ENCODE measurements at places on chromosomes 11 and 22.

DNA sequence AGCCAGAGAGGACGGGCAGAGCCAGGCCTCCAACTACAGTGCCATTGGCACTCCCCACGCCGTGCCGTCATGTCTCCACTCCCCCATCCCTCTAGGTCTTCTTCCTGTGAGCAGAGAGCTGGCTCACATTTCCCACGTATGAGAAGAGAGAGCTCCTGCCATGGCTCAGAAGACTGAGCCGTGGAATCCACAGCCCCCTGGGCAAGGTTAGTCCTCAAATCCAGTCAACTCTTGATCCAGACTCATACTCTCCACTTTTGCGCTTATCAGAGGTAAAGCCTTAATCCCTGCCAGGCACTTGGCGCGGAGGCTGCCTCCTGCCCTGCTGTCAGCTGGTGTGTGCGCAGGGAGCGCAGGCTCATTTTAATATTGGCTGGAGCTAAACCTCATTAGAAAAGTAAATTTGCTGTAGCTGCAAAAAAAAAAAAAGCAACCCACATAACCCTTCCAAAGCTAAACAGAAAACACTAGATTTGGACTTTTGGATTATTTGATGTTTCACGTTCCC lies 4.7 kb downstream of the B3GAT1 start:
- DNase-seq: no peak

GRCh38 chr22:48923165-48923865 lies 904.4 kb downstream of the BRD1 start:
- no peak for DNase-seq

- DNase-seq: peak; percentile 24
These were observed 698 bp downstream of the PAK1 start for GRCh38 chr11:77472991-77473800.

GRCh38 chr11:120815319-120816100 lies 208.4 kb upstream of the TBCEL start:
- DNase-seq: no peak

DNA sequence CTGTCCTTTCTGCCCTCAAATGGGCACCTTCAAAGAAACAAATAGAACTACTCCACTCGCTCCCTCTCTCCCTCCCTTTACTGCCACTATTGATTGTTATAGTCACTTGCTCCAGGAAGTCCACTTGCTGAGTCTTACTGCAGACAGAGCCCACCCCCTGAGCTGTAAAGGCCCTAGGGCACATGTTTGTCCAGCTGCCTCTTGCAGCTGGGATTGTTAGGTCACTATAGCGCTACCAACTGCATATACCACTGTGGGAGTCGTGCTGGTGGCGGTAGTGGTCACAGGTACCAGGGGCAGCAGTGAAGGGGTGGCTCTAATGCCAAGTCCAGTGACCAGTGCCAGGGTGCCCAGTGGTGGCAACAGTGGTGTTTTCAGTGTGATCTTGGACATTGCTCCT lies 4.4 kb upstream of the SREBF2 start:
- no peak for DNase-seq

DNA sequence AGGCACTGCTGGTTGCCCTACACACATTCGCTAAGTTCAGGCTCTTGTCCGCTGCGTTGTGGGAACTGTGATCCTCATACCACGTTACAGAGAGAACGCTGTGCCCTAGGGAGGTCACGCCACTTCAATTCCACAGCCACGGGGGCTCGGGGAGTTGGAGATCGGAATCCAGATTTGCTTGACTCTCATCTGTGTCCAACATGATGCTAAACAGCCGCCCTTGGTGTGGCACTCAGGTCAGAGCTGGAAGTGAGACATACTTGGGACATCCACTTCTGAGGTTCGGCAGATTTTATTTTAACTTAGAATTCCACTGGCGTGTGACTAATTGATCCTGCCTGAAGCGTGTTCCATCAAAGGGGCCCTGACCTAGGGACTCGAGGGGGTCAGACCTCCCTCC lies 41.7 kb downstream of the RIBC2 start:
- DNase-seq: no peak

- no peak for DNase-seq
These were observed 3.7 kb upstream of the PGGHG start for GRCh38 chr11:285021-285893.

- no peak for DNase-seq
These were observed 54.9 kb upstream of the LMO1 start for GRCh38 chr11:8318536-8318935.

DNA sequence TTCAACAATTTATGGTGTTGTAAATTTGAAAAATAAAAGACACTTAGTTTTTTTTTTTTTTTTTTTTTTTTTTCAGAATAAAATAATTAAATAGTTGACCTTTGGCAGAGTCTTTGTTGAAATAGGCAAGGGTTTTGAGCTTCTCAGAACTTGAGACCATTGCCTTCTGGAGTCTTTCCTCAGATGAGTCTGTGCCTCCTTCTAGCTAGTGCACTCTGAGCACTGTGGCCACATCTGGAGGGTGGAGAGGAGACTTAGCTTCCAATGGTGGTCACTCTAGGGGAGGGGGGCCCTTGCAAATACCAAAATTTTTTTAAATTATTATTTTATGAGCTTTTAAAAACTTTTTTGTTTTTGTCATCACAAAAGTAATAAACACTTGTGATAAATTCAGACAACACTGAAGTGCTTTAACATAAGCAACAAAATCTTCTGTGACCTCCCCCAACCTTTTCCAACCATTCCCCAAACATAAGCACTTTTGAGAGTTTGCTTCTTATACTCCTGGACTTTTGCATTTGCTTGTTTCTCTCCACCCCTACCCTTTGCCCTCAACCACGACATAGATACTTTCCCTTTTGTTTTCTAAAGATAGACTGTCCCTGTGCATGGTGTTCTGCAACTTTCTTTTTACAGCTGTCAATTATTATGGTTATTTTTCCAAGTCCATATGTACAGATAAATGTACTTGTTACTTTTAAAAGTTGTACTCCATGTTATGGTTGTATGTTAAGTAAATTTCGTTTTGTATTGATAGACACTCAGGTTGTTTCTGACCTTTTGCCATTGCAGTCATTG lies 41.1 kb downstream of the BMAL1 start:
- no peak for DNase-seq

DNA sequence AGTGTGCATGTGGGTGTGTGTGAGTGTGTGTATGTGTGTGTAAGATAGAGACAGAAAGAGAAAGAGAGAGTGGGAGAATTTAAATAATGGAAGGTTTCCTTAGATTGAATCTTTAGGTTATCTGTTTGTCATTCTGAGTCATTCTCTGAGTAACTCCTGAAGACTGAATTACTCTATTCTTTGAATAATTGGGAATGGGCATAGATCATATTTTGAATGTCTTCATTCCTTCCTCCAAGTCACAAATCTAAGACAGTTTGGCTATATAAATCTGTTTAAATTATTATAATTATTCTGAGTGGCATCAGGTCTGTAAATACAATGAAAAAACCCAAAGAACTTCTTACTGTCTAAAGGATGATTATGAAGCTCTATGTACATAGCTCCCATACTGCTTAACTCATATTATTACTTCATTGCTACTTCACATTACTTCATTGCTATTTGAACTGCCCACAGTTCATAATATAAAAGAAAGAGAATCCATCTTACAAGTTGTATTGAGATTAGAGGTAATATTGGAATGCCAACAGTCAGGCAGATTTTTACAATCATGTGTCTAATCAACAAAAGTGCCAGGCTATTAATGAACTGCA lies 346.6 kb upstream of the CCDC179 start:
- DNase-seq: no peak

Data from CD4-positive, alpha-beta T cell (primary cell).